NCI-H1105 treated with DMSO at 0.1 percent for 48 hours (cell line): ENCODE measurements at places on chromosomes 4 and X.

- no peak for DNase-seq
These were observed 14.4 kb downstream of the ATRX start for GRCh38 chrX:77771601-77772000.

DNA sequence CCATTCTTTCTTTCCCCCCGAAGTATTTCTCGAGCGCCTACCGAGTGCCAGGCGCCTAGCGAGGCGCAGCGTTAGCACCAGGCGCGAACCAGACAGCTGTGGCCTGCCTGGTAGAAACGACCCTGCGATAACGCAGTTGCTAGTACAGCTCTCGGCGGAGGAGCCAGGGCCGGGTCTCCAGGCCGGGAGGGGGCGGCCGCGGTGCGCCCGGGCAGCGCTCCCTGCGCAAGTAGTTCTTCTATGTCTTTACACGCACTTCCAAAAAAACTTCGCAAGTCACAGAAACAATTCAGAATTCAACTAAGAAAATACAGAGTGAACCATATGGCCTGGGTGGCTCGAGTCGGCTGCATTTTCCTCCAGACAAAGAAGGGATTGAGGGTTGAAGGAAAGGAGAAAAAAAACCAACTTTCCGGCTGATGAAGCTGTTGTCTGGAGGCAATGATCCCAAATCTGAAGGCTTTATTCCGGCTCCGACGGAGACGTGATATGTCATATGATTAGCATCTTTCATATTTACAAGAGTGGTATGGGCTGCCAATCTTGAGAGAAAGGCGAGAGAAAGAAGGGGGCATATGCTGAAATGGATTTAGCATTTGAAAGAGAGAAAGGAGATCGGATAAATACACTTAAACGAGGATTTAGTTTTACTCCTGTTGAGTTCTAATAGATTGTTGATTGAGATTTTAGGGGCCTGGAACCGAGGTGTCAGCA, 7.2 kb upstream of the NEUROG2 start:
- DNase-seq: no peak

GRCh38 chr4:23904639-23905071, 14.8 kb upstream of the PPARGC1A start:
- peak; percentile 70 for DNase-seq

- DNase-seq: no peak
These were observed 118.6 kb downstream of the PALLD start for GRCh38 chr4:168615294-168616065.

GRCh38 chrX:139784807-139785206, 76.8 kb upstream of the MCF2 start:
- DNase-seq: no peak

- DNase-seq: no peak
These were observed 3.1 kb upstream of the SLBP start for GRCh38 chr4:1715002-1715758.

DNA sequence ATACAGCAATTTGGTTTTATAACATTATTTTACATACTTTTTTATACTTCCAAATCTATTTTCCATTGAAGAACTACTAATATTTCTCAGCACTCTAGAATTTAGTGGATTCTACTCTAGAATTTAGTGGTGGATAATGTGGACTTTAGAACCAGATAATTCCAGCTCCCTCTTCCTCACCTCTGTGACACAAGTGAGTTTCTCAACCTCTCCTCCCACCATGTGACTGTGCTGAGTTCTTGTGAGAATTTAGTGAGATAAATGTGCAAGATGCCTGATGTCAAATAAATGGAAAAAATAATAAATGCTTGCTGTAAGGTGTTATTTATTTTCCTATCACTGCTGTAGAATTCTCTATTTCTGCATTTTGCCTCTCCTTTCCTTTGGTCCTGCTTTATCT, 107.3 kb downstream of the CPEB2 start:
- DNase-seq: no peak

- no peak for DNase-seq
These were observed 240.3 kb downstream of the IL1RAPL2 start for GRCh38 chrX:104806346-104806745.

GRCh38 chr4:151676301-151676700, 84.5 kb downstream of the GATB start:
- no peak for DNase-seq

- DNase-seq: no peak
These were observed 118.4 kb upstream of the MED14 start for GRCh38 chrX:40853816-40854123.

- DNase-seq: no peak
These were observed 17.1 kb downstream of the GK2 start for GRCh38 chr4:79390890-79391289.

GRCh38 chr4:139795527-139796314, 130.1 kb downstream of the MGST2 start:
- DNase-seq: no peak

- peak; percentile 59 for DNase-seq
These were observed 232.3 kb downstream of the PABPC4L start for GRCh38 chr4:133969202-133969848.

DNA sequence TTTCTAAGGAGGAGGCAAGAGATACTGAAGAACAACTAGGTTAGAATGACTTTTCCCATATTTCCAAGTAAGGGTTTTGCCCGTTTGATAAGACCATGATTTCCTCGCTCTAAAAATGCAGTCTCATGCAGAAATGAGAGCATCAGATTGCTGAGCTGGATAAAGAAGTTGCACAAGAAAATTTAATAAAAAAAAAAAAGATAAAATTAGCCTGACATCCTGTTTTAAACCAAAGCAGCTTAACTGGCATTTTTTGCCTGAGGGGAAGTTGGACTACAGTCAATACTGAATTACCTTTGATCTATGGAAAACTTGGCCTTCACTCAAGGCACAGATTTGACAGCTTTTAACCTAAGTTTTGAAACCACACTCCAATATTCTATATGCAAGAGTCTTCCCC, 208.4 kb downstream of the GASK1B start:
- DNase-seq: no peak

DNA sequence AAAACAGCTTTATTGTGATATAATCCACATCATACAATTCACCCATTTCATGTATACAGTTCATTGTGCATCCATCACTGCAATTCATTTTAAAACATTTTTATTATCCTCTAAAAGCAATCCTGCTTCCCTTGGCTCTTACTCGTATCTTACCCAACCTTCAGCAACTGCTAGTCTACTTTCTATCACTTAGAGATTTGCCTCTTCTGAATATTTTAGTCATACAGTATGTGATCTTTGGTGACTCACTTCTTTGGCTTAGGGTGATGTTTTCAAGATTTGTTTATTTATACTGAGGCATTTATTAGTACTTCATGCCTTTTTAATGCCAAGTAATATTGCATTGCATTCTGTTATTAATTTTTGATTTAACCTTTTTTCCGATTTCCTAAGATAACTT, 15.0 kb upstream of the MSMO1 start:
- DNase-seq: no peak

DNA sequence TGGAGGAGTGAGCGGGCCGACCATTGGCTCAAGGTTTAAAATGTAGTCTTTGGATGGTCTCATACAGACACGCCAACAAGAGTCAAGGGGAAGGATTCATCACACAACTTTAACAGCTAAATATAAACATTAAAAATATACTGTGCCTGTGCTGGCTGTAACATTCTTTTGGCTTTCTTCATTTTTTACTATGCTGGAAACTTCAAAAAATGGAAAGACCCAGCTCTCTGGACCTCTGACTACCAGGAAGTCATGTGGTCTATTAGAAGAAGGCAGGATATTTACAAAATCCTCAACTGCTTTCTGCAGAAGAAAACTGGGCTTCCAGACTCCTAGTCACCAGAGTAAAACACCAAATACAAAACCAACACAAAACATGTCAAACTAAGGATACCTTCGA, 49.8 kb upstream of the KLF3 start:
- DNase-seq: no peak

GRCh38 chr4:68297137-68297536, 51.6 kb upstream of the TMPRSS11B start:
- no peak for DNase-seq

GRCh38 chrX:152480269-152481212, 29.4 kb upstream of the GABRA3 start:
- no peak for DNase-seq

DNA sequence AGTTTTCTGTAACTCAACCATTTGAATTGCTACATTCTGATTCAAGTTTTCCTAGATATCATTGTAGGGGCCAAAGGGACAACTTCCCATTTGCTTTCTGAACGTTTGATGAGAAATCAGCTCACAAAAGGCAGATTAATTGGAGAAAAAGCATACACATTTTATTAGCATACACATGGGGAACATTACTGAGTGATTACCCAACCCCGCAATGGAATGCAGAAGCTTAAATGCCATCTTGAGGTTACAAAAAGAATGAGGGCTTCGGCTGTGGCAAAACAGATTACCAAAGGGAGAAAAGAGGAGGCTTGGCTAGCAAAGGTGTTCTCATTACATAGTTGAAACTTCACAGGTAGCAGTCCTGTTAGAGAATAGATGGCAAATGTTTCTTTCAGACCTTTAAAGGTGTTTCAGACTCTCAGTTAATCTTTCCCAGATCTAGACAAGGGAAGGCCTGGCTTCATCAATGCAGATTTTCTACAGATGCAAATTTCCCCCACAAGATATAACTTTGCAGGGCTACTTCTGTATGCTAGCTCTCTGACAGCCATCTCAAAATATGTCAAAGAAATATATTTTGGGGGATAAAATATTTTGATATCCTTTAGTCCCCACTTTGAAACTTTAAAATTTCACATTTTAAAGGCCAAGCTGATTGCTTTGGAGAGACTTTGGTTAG, 26.5 kb upstream of the HERC6 start:
- DNase-seq: no peak

GRCh38 chr4:71609651-71610050, 174.2 kb downstream of the GC start:
- DNase-seq: no peak

DNA sequence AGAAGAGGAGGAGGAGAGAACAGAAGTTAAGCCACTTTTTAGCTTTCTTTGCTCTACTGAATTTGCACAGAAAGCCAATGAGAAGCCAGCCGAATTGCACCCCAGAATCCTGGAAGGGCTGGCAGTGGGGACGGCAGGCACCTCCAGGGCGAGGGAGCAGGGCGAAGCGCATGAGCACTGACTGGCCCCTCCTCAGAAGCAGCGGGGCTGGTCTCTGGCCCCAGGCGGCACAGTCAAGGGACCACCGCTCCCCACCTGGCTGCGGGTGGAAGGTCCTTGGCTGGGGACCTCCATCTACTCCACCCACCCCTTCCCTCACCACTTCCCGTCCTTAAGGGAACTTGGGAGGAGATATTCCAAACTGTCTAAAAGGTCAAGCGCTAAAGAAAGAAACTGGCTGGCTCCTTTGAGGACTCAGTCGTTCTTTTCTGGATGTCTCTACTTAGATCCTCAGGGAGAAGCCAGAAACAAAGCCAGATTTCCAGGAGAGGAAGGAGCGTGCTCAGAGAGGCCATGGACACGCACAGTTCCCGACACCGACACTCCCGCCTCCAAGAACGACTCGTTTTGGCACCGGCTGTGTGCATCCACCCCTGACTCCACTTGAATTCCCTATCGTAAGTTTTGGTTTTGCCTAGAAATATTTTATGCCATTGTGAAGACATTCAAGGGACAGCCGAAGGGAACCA, 59.5 kb upstream of the CRMP1 start:
- DNase-seq: no peak

DNA sequence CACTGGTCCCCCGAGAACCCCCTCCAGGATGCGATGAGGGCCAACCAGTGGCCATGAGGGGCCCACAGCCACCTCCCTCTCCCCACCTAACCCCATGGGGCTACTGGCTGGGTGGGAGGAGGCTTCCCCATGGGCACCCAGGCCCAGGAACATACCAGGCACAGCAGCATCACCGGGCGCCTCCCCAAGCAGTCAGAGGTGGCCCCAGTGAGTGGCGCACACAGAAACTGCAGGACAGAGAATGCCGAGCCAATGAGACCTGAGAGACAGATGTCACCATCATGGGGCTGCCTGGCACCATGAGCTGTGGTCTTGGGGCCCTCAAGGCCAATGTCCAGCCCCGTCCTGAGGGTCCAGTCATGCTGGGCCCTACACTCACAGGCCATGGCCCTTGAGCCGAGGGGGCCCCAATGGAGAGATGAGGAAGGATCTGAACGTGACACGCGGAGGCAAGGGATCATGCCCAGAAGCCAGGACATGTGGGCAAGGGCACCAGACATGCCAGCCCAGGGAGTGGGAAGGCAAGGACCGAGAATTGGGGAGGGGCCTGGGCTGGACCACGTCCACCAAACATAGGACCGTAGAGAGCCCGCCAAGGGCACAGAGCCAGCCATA, 30.1 kb downstream of the NOP14 start:
- no peak for DNase-seq

DNA sequence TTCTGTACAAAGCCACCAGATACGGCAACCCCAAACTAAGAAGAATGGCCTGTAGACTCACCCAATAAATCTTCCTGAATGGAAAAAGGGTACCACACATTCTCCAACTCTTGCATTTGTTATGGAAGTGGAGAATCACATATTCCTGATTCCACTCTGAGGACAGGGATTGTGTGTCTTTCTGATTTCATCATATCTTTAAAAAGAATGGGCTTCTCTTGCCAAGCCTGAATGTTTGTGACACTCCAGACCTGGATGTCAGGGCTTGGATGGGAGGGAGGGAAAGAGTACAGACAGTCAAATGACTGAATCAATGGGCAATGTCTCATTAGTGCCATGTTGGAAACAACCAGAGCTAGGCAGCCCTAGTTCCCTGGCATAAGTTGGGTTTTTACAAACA, 77.4 kb downstream of the PLAC1 start:
- DNase-seq: no peak

GRCh38 chr4:38268108-38268820, 308.1 kb downstream of the PTTG2 start:
- DNase-seq: no peak

DNA sequence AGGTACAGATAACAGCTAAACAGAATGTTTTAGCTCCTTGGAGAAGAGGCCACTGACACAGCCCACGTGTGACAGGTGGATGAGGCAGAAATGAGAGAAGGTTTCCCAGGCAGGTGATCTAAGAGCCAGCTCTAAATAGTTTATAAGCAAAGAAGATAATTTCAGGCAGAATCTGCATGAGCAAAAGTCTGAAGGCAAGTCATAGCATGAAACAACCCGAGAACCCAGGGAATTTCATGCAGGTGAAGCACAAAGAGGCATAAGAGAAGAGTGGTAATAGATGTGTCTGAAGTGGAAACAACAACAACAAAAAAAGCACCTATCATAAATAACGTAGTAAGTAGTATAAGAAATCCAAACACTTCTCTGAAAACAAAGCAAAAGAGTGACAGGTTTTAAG, 275.8 kb upstream of the CPEB2 start:
- no peak for DNase-seq

- no peak for DNase-seq
These were observed 106.0 kb upstream of the NKX1-1 start for GRCh38 chr4:1512051-1512737.

- peak; percentile 77 for DNase-seq
These were observed 20.1 kb upstream of the ARAF start for GRCh38 chrX:47540754-47541538.

- DNase-seq: no peak
These were observed 85.7 kb downstream of the TET2 start for GRCh38 chr4:105232374-105232773.

- no peak for DNase-seq
These were observed 24.4 kb downstream of the IGSF1 start for GRCh38 chrX:131264665-131265064.

- DNase-seq: no peak
These were observed 13.5 kb downstream of the KDM5C start for GRCh38 chrX:53211391-53211978.

- DNase-seq: no peak
These were observed 106.7 kb upstream of the DGKK start for GRCh38 chrX:50577326-50577725.
